Fibroblast of the conjunctiva (primary cell): ENCODE measurements at places on chromosomes 2 and 18.

DNA sequence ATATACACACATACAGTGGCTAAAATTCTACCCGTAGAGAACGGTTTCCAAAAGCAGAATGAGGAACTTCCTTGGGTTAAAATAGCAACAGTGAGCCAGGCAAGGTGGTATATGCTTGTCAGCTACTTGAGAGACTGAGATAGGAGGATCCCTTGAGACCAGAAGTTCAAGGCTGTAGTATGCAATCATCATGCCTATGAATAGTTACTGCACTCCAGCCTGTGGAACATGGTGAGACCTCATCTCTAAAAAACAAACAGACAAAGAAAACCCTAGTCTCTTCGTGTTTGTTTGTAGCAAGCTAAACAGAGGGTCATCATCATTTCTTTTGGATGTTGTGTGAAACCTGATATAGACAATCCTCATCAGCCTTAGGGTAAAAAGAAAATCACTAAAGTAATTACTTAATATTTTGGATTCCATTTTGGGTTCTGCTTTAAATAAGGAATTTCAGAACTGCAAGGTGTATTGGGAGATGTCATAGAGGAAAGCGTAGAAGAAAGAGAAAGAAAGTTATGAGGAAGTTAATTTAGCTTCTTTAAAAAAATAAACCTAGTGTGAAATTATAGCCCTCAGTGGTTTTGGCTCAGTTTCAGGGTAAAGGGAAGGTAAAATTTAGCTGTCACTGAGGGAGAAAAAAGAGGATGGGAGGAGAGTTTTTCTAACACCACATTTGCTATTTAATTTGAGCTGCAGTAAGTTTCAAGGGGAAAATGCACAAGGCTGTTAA lies 46.5 kb downstream of the PLEK start:
- DNase-seq, result no peak

GRCh38 chr18:837922-838321 lies 25.9 kb upstream of the YES1 start:
- no peak for DNase-seq

DNA sequence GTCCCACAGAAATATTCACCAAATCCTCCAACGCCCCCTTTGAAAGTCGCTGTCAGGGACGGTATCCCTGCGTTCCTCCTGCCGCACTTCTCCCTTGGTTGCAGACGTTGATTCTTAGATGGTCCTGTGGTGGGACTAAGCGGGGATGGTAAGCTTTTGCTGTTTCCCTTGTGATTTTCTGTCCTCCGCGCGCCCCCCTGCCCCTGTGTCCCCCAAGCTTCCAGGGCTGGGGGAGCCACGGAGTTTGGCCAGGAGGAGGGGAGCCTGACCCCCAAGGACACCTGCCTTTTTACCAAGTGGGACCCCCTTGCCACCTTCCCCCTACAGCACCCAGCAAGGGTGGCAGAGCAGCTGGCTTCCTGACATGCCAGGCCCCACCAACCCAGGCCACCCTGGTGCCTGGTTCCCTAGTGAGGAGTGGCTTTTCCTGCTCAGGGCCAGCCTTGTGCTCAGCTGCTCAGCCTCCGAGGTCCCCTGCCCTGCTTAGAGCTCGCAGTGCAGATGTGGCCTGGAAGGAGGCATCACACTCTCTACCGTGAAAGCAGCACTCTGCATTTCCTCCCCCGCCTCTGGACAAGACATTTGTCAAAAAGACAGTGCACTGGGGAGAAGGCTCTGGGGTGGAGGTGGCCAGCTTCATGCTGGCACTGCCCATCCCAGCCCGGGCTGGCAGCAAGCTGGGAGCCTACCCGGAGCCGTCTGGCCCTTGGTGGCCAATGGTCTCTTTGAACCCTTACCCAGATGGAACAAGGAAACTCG lies 49.4 kb downstream of the TWIST2 start:
- DNase-seq, result no peak

DNA sequence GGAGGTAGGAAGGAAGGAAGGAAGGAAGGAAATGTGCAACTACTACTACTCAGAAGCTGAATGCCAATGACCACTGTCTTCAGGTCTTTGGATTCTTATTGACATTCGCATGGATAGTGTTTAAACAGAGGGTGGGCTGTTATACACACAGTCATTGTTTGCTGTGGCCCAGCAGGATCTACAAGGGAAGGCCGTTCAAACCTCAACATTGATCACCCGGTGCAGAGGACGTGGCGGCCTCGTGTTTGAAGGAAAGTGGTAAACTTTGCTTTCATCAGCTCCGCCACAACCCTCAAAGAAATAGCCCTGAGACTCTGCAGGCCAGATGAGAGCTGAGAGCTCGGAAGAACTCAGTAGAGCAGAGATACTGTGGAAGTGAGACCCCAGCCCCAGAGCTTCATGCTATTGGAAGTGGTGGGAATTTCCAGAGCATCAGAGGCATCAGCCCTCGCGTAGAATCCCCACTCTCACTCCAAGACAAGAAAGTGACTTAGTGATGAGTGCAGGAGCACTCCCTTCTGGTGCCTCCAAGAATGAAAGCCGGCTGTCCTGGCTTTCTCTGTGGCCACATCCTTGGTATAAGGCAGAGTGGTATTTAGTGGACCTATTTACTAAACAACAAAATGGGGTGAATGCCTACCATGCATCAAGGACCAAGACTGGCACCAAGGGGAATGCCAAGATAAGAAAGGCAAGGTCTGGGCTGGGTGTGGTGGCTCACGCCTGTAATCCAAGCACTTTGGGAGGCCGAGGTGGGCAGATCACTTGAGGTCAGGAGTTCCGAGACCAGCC lies 10.1 kb upstream of the ROCK2 start:
- no peak for DNase-seq

DNA sequence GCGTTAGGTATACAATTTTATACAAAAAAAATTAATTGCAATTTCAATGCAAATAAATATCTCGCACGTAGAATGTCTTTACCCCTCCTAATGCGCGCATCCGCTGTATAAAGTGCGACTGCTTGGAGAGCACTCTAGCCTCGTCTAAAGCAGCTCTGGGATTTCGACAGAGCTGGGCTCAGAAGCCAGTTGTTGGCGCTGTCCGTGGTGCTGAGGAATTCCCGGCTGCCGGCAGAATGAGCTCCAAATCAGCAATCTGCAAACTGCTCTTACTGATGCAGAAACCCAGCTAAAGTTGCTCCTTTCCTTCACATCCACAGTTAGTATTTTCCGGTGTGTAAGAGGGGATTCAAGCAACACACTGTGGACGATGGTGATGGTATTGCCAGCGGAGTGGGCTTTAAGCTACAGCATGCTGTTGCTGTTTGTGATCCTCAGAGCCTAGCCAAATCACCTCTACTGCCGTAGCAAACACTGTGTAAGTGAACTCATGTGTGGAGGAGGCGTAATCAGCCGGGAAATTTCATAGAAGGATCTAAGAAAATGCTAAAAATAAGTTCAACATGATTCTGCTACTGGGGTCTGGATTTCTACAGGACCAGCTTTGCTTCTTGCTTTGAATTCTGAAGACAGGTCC lies at the start of gene VWC2L:
TSS of gene VWC2L (plus strand) at position 137 of the 637 bp plus-strand sequence. CDS start 3,140 bp downstream, outside the sequence.
- DNase-seq, result peak; percentile 43

DNA sequence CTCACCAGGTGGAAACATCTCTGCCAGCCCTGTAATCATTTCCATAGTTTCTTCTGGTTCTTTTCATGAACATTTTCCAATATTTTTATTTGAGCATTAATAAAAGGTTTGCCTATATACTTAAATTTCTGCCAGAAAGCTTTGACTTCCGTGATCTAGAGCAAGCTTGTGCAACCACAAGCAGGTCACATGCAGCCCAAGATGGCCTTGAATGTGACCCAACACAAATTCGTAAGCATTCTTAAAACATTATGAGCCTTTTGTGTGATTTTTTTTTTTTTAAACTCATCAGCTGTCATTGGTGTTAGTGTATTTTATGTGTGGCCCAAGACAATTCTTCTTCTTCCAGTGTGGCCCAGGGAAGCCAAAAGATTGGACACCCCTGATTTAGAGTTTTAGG lies 51.6 kb downstream of the NEDD4L start:
- DNase-seq, result no peak

GRCh38 chr2:197219636-197220035 lies 90.9 kb downstream of the ANKRD44 start:
- peak; percentile 23 for DNase-seq

- DNase-seq, result no peak
Measured at GRCh38 chr2:109135359-109136197, 6.6 kb downstream of the SH3RF3 start.

DNA sequence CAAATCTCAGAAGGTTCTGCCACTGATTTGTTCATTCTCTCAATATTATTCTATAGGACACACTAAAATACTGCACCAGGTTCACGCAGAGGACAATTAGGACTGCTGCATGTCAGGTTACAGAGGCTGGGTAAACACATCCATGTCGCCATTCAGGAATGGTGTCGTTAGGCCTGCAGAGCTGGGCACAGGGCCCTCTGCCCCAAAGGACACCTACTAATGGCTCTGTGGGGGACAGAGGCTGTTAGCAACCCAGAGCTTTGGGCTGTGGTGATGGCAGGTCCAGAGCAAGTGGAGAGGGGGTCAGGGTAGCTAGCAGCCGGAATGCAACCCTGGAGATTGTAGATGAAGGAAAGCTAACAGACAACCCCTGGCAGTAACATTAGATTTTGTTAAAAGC lies 115.9 kb downstream of the TTC32 start:
- DNase-seq, result no peak

DNA sequence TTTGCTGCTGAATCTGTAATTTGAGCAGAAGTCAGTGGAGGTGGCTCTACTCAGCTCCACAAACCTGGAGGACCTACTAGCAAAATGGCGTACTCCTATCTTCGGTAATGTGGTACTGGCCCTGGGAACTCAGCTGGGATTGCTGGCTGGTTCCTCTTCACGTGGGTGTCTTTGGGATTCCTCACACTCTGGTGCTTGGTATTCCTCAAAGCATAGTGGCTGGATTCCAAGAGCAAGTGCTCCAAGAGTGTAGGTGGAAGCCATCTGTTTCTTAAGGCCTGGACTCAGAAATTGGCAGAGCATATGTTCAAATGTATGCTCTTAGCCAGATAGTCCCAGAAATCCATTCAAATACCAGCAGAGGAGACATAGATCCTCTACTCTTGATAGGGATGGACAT lies 281.9 kb upstream of the CDH7 start:
- no peak for DNase-seq

DNA sequence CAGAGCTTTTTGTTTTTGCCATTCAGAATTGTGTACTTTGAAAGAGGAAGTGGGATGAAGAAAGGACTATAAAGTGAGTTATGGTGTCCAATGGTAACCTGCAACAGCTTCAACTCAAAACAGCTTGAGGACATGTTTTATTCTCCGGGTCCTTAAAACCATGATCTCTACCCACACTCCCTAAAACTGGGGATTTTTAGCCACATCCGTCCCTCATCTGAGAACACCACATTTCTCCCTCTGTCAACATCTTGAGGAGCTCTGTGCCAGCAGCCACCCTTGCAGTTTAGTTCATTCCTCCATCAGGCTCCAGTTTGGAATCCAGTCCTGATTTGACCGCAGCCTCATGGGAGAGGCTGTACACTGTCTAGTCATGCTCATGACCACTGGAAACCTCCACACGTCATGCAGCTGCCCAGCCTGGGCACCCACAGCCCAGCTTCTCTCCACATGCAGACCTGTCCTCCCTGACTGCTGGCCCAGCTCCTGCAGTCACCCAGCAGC lies 62.6 kb downstream of the C18orf63 start:
- DNase-seq, result no peak

- DNase-seq, result peak; percentile 93
Measured at GRCh38 chr2:237097911-237098702, 12.4 kb downstream of the COPS8 start.
